ENCODE measurements at places on chromosomes 7 and 10.

- peak; percentile 11 for DNase-seq
Observed at GRCh38 chr10:115093286-115093775, at the start of gene ATRNL1. TSS of gene ATRNL1 (plus strand) at chr10:115093365. CDS start at chr10:115093751, 386 bp downstream.

DNA sequence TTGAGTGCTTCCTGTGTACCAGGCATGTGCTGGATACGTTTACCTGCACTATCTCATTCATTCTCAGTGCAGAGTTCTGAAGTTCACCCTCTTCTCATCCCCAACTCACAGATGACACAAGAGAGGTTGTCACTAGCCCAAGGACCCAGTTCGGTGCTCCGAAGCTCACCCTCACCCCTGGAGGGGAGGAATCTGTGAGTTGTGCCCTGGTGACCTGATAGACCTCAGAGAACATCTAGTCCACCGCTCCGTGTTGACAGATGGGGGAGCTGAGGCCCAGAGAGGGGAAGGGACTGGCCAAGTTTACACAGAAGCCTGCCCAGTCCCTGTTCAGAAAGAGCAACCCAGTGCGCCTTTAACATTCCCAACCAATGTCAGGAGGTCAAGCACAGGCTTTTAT, 44.8 kb upstream of the EMX2 start:
- no peak for DNase-seq

GRCh38 chr7:1510780-1511154, 6.6 kb upstream of the INTS1 start:
- no peak for DNase-seq

- no peak for DNase-seq
Observed at GRCh38 chr7:47225387-47226131, 356.4 kb downstream of the TNS3 start.

All from activated gamma-delta T cell (primary cell).